CD4-positive, alpha-beta T cell treated with Interleukin-10 for 1 hour (primary cell): ENCODE measurements at places on chromosomes 7 and 10.
A peak's percentile ranks its signal among the peaks of the same experiment; 100 is the strongest.

DNA sequence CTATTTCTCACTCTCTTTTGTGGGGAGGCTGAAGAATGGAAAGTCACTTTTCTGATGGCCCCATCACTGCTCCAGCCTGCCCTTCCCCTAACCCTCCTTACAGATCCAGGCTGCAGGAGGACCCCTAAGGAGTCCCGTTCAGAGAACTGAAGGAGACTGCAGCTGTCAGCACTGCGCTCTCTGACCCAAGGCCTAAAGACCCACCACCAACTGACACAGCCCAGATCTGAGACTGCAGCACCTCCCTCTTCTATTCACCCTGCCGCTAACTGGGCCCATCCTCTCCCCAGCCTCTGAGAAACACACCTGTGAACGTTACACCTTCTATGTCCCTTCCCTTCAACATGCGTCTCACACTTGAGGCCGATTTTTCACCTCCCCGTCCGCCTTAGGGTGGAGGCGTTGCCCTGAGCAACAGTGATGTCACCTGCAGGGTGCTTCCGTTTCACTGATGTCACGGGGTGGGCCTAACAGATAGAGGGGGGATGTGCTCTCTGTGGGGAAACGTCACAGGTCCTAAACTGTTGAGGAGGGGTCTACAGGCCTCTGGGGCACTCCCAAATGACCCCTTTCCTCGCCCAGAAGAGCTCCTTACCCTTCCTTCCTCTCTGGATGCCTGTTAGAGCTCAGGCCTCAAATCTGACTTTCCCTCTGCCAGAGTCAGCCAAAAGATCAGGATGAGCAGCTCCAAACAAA, 5.1 kb downstream of the ITPRIP start:
- peak; percentile 76 for DNase-seq

GRCh38 chr10:30537586-30537985, 92.0 kb downstream of the LYZL2 start:
- no peak for DNase-seq

DNA sequence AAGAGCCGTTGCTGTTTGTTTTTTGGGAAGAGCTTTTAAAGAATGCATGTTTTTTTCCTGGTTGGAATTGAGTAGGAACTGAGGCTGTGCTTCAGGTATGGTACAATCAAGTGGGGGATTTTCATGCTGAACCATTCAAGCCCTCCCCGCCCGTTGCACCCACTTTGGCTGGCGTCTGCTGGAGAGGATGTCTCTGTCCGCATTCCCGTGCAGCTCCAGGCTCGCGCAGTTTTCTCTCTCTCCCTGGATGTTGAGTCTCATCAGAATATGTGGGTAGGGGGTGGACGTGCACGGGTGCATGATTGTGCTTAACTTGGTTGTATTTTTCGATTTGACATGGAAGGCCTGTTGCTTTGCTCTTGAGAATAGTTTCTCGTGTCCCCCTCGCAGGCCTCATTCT, 31.6 kb downstream of the PFKFB3 start:
- DNase-seq = no peak

DNA sequence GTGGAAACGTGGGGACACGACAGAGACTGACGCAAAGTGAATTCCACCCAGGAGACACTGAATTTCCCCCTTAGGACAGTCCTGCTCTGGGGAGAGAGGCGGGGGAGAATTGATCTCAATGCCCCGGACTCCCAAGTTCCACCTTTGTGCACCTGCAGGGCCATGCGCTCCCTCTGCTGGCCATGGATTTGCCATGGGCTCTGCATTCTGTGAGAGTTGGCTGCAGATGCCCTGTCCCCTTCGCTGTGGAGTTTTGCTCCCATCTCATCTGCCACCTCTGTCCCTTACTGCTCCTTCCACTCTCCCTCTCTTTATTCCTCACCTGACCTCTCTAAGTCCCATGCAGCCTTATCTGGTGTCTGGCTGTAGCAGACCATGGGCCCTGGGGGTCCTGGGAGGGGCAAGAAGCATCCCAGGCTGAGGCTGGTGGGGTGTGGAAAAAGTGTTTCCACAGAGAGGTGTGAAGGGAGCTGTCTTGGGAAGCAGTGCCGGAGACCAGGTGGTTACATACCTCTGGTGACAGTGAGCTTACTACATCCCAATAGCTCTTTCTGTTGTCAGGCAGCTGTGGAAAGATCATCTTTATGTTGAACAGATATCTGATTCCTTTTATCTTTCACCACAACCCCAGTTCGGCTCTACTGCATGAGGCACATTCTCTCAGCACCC, 14.3 kb downstream of the GHRHR start:
- DNase-seq = no peak

DNA sequence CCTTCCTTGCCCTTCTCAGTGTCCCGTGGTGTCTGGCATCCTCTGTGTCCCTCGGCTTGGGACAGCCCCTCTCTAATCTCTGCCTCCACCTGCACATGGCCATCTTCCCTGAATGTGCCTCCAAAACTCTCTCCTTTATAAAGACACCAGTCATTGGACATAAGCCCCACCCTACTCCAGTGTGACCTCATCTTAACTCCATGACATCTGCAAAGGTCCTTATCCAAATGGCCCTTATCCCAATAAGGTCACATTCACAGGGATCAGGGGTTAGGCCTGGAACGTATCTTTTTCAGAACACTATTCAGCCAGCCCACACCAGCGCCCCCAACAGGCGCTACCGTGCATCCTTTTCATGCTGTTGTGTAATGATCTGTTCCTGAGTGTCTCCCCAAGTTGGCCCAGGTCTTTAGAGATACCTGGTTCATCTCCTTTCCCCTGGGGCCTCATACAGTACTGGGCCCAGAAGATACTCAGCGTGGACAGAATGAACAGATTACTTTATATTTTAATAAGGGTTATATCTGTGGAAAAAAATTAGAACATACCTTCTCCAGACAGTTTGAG, 132.6 kb upstream of the ADAM12 start:
- DNase-seq = no peak

GRCh38 chr10:3787016-3787400, 2.0 kb upstream of the KLF6 start:
- peak; percentile 15 for DNase-seq

DNA sequence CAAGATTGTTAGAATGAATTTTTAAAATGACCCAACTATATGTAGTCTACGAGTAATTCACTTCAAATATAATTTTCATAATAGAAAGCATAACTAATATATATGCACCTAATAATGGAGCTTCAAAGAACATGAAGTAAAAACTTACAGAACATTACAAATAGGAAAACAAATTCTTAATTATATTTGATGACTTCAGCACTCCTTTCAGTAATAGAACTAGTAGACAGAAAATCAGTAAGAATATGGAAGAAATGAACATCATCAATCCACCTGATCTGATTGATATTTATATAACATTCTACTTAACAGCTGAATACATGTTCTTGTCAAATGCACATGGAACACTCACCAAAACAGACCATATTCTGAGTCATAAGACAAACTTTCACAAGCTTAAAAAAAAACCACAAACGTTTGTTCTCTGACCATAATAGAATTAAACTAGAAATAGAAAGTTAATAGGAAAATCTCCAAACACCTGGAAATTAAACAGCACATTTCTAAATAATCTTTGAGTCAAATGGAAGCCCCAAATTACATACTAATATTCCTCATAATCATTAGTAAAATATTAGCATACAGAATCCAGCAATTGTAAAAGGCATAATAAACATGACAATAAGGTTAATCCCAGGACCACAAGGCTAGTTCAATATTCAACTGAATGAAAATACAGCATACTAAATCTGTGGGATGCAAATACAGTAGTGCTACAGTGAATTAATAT, 48.0 kb downstream of the BRAF start:
- no peak for DNase-seq

DNA sequence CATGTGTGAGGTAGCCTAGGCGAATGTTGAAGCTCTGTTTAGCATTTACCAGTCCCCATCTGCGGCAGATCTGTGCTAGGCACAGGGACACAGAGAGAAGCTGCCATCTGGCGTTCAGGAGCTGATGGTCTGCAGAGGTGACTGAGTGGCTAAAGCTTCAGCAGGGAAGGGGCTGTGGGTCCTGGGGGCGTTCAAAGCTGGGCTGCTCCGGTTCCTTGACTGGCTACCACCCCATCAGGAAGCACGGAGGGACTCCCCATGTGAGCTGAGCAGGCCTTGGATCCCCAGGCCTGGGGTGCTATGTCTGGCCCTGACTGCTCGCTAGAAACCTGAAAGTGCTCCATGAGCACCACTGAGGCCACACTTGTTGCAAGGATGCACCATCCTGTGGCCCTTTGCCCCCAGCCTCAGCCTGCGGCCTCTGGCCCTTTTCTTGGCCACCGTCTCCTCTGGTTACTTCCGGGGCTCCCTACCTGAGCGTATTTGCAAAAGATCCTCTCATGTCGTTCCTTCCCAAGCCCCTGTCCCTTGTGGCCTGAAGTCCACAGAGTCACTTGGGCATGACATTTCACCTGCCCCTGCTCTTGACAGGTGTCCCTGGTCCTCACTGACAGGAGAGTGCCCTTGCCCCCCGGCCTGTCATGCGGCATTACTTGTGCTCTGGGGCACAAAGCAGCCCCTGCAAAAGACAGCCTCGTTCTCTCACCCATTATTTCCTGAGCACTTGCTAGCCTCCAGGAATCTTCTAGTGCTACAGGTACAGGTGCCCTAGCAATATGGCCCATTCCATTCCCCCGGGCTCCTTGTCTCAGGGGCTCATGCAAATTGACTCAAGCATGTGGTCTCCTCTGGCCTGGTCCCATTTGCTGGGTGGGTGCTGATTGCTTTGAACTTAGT, 108.1 kb downstream of the GLRX3 start:
- DNase-seq = no peak

- no peak for DNase-seq
Observed at GRCh38 chr7:142827951-142828500, 26.9 kb upstream of the EPHB6 start.

DNA sequence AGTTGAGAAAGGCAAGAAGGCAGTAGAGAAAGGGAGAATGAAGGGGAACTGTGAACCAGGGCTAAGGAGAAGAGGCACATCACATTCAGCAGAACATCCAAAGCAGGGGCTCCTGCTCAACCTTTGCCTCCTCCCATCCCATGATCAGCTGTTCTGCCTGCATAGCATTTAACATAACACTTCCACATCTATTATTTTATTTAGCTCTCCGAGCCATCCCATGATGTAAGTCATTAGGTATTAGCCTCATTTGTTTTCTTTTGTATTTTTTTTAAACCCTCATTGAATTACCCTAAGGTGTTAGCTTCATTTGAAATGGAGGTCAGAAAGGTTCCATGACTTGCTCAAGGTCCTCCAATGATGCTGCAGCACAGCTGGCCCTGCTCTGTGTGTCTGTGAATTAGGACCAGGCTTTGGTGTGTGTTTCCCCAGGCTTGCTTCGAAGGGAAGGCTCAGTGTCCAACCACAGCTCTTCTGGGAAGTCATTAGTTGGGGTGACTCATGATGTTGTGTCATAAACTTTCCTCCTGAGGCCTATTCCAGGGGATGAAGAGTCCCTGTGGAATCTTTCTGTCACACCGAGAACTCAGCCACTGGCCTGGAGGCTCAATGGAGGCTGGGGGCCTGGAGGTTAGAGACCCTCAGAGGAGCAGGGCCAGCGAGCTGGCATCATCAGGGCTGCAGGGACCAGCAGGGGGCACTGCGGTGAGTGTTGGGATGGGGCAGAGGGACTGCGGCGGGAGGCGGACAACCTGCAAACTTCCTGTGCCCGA, 16.5 kb downstream of the NPFFR1 start:
- no peak for DNase-seq

DNA sequence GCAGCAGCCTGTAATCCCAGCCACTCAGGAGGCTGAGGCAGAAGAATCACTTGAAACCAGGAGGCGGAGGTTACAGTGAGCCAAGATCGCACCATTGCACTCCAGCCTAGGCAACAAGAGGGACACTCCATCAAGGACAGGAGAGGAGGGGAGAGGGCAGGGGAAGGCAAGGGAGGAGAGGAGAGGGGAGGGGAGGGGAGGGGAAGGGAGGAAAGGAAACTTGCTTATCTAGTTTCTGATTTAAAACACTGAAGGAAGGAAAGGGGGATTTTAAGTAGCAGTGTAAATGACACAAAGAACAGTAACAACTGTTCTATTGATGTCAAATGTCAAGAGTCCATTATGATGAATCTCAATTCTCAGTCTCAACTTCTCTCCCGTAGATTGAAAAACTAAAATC, 43.7 kb downstream of the SRPK2 start:
- DNase-seq = no peak

DNA sequence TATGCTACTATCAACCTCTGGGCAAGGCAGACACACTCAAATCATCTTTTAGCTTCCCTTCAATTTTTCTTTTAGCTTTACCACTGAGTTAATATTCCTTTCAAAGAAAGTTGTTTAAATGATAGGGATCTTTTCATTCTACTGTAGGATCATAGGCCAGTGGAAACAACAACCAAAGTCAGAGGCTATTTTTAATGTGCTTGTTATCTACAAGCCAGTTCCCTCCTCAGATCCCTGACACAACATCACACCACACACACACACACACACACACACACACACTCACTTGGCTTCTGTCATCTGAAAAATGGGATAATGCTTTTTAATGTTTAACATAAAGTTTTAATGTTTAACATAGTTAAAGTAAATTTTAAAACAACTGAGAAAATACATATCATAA, 106.7 kb upstream of the CAV2 start:
- DNase-seq = no peak

DNA sequence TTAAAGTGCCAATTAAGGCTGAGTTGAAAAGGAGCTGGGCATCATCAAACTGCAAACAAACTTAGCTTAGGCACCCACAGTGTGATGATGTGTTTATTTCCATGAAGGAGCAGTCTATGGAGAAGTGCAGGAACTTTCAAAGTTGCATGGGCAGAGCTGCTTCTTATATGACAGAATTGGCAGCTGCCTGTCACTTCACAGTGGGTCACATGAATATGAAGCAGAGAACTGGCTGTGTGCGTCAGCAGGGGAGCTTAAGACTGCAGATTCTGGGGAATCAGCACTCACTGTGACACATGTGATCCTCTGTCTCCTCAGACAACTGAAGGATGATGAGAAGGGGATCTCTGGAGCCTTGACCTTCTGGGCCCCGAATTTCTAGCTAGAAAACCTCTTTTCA, 36.6 kb downstream of the RBM28 start:
- DNase-seq = no peak

GRCh38 chr7:159063046-159063840, 81.4 kb downstream of the VIPR2 start:
- no peak for DNase-seq

DNA sequence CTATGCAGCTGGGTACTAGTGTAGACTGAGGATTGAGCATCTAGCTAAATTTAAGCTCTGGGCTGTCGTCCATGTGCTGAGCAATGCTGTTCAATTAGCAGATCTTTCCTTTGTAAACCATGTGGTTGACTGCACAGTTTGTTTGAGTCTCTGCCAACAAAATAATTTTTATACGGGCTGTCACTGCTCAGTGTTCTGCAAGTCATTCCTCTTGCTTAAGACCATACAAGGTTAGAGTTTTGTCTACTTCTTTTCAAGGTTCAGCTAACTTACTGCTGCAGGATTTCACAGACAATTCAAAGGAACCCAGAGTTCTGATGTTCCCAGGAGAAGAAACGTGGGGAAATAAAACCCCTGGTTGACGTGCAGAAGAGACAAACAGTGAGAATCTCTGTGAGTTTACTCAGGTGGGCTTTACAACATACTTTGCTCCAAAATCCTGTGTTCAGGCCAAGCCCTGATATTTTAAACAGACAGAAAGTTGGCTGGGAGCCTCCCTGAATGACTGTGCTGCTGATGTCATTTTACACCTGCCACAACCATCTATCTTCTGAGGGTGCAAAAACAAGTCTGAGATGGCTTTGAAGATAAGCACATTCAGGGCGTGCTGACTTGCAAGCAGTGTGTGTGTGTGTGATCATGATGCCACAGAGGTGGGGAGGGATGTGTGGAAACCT, 177.1 kb upstream of the SVIL start:
- DNase-seq = no peak
